ENCODE measurements at places on chromosomes 5 and 9.

GRCh38 chr5:56025151-56025885, 30.6 kb upstream of the IL6ST start:
- peak; percentile 47 for DNase-seq

DNA sequence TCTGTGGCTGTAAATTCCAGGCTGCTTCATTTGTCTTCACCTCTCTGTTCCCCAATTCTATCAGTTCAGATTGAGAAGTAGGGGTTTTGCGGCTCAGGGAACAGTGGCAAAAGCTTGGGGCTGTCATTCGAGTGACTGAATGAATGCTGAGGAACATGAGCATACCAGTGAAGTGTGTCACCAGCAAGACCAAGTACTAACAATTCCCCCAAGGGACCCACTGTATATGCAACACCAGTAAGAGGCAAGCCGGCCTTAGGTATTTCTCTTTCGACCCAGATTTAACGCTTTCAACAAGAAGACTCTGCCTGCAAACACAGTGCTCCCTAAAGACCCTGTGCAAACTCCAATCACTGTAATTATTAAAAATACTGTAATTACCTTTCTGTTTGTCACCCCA, 25.8 kb downstream of the KLHL3 start:
- DNase-seq: no peak

- peak; percentile 85 for DNase-seq
Measured at GRCh38 chr9:14278291-14278721, 35.6 kb downstream of the NFIB start.

GRCh38 chr5:122175852-122176251, 46.5 kb downstream of the ZNF474 start:
- DNase-seq: no peak

DNA sequence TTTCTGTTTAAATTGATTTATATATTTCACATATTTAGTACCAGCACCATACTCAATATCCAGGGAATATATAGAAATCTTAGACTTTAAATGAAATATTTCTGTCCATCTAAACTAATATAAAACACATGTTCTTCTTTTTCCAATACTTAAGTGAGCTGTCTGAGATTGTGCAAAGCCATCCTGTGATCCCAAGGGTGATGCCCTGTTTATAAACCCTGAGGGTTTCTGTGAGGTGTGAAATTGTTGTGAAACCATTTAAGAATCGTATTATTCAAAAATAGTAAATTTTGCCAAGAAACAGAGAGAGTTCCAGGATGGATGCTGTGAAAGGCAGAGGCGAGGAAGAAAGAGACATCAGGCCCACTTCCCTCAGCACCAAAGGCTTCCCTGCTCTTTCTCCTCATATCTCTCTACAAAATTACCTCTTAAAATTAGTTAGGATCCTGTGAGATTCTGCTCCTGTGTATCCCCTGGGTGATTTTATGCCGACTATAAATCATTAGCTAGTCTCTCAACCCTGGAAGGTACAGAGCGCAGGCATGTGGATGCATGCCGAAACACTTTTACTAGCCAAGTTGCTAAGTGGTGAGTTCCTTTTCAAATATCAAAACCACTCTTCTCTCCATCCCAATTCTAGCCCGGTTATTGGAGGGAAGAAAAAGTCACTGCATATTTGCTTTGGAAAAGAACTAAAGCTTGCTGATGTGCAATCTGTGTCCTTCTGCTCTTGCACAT, 183.0 kb downstream of the GLIS3 start:
- peak; percentile 66 for DNase-seq

- DNase-seq: no peak
Measured at GRCh38 chr5:109612278-109612905, 77.3 kb upstream of the MAN2A1 start.

- DNase-seq: peak; percentile 79
Measured at GRCh38 chr9:99680191-99680590, 141.5 kb upstream of the NR4A3 start.

DNA sequence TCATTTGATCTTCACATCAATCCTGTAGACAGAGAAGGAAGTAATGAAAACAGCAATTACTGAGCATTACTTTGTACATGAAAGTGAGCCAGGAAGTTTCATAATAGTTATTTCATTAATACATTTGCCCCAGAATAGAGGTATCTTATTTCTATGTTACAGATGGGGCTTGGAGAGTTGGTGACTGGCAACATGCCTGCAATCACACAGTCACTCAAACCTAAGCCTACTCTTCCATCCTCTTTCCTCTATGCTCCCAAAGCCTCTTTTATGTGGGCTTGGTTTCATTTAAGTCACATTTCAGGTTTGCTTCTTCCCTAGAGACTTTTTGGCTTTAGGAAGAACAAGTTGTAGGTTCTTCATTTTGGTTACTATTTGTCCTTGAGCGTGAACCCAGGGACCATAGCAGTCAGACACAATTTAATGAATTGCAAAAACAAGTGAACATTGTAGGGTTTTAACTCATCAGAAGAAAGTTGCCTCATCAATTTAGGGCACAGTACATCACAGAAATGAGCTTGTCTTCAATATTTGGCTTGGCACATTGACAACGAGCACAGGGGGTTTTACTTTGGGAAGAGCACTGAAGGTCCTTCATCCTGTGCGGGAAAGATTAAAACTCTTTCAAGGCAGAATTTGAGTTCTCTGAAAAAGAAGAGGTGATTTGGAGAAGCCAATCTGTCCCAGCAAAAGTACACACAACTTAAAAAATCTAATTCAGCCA, 381.1 kb downstream of the TMEM38B start:
- no peak for DNase-seq

Measured in iris pigment epithelial cell (primary cell).